ENCODE measurements at places on chromosomes 1 and 21.
A peak's percentile ranks its signal among the peaks of the same experiment; 100 is the strongest.

- DNase-seq, result no peak
Measured at GRCh38 chr1:11790880-11791715, 14.7 kb downstream of the MTHFR start.

- DNase-seq, result no peak
Measured at GRCh38 chr1:22670352-22670975, 17.4 kb downstream of the C1QB start.

GRCh38 chr1:96236156-96236739 lies 485.3 kb upstream of the PTBP2 start:
- no peak for DNase-seq

DNA sequence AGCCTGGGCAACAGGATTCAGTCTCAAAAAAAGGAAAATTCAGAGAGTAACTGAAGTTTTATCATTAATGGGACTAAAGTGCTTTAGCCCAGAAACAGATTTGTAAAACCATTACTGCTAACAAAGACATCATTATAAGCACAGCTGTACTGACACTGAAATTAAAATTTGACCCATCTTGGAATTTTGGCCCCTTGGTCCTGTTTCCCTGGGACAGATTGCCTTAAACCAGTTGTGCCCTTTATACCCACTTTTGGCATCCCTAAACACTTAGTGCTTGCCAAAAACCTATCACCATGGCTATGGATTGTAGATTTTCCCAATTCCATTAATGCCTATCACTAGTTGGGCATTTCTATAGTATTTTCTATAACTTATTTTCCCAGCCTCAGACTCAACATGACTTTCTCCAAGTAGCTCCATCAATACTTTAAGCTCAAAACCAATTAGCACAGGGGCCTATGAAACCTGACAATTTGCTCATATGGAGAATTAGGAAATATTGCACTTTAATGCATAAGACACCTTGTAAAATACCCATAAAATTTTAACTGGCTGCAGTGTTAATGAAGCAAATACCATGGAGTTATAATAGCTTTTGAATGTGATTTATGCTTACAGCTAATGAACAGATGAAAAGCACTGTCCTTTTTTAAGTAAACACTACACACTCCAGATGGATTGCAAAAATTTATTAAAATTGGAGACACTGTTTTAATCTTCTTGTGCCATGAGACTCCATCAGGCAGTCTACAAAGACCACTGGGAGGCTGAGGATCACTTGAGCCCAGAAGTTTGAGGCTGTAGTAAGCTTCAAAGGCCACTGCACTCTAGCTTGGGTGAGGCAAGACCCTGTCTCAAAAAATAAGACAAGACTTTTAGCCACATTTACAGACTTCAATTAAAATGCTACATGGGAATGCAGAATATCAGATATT lies 4.3 kb downstream of the GAS5 start:
- no peak for DNase-seq

GRCh38 chr1:222557148-222557547 lies 9.2 kb upstream of the HHIPL2 start:
- no peak for DNase-seq

- DNase-seq, result peak; percentile 83
Measured at GRCh38 chr1:15578921-15579682, 5.7 kb downstream of the AGMAT start.

DNA sequence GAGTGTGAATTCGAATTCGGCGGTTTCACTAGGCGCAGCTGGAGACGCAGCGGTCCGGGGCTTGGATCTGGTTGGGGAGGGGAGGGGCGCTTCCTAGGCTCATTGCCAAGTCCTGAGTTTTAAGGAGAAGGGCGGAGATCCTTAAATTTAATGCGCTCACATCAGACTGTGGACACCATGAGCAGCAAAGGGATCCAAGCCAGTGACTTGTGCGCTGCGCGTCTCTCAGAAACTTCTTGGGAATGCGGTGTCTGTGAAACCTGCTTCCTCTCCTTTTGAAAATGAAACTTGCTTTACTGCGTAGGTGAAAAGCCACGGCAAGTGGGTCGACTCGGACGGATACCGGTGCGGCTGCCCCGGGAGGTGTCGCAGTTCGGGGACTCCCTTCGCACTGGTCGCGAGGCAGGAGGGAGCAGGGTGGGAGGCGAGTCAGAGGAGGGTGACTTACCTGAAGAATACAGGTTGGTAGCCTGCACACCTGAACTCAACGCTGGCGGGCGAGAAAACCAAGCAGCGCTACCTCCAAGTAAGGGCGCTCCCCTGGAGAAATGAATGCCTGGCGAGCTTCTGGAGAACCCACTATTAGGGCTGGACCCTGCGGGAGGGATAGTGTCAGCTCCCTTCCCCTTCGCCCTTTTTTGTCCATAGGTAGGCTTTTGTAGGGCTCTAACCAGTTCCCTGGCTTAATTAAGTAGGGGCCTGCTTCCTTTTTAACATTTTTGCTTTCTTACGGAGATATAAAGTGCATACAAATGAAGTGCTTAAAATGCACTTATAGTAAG lies 992 bp downstream of the TENT5C start:
- peak; percentile 58 for DNase-seq

- DNase-seq, result no peak
Measured at GRCh38 chr1:156677616-156678596, 699 bp upstream of the NES start.

GRCh38 chr1:40664167-40664537 lies 1.3 kb downstream of the RIMS3 start:
- DNase-seq, result no peak

DNA sequence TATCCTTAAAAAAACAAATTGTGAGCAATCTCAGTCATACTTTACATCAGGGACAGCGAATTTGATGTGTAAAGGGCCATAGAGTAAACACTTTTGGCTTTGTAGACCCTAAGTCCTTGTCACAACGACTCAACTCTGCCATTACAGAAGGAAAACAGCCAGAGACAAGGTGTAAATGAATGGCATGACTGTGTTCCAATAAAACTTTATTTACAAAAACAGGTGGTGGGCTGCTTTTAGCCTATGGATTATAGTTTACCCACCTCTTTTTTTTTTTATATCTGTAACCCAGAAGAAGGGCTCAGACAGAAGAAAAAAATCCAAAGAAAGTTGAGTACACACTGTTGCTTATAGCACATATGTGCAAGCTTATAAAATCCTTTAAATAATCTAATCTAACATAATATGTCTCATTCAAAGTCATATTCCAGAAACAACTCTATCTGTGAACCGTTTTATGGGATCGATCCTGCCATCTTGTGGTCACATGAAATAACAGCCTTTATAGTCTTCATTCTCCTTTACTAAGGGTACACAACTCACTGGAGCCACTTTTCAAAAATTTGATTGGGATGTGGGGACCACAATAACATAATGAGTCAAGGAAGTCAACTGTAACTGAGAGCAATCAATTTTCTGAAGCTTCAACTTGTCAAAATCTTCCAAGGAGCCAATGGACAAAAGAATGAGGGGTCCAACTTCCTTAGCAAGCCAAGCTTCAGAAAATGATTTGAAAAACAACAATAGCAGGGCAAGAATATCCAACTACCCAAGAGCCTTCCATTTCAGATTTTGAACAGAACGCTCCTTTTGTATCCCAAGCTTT lies 142.2 kb upstream of the KRTAP19-8 start:
- no peak for DNase-seq

DNA sequence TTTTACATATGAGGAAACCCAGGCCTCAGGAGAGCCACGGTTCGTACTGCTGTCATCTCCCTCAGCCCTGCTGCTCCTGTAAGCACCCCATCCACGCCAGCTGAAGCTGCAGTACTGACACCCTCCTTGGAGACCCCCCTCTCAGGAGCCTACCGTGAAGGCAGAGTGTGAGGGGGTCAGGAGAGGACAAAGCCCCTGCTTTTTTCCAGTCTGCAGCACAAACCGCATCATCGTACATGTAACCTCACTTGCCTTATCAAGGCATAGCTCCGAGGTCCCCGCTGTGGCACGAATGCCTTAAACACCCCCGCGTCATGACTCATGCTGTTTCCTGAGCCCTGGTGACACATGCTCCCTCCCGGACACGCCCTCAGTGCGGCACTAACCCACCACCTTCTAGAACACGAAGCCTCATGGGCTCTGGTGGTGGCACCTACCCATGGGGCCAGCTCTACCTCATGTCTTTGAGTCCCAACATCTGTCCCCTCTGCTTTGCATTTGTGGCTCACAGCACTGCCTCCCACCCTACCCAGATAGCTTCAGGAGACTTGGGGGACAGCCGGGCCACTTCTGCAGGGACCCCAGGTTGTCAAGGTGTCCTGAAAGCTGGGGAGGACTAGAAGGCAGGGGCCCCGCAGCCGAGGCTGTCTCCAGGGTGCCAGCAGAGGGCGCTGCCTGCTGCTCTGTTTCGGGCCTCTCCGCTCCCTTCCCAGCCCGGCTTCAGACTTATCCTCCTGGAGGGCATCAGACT lies 4.9 kb downstream of the SH3BGRL3 start:
- DNase-seq, result peak; percentile 83

DNA sequence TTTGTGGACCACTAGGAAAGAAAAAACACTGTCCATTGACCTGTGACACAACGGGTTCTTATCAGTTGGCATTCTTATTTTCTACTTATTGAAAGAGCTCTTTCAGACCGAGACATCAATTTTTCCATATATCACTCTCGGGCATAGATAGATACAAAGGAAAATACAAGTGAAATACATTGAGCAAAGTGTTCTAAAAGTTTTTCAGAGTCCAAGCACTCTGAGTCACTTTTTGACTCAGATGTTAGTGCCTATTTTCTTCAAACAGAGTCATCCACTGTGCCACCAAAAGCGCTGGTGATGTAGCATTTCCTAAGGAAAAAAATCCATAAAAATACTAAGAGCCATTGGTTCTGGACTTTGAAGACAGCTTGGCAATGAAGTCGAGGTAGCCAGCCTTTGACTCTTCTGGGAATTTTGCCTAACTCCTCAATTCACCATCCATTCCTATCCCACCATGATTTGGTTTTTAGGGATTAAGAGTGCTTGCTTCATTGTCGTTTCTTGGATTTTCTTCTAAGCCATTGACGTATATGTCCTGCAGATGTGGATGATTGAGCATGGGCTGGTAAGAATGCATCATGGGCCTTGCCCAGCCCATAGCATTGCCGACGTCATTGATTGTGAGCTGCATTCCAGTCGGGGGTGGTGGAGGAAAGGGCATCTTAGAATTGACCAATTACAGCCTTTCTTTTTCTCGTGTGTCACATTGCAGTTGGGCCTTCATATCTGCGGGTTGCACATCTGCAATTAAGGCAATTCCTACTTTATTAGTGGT lies 10.6 kb downstream of the GALNT2 start:
- no peak for DNase-seq

DNA sequence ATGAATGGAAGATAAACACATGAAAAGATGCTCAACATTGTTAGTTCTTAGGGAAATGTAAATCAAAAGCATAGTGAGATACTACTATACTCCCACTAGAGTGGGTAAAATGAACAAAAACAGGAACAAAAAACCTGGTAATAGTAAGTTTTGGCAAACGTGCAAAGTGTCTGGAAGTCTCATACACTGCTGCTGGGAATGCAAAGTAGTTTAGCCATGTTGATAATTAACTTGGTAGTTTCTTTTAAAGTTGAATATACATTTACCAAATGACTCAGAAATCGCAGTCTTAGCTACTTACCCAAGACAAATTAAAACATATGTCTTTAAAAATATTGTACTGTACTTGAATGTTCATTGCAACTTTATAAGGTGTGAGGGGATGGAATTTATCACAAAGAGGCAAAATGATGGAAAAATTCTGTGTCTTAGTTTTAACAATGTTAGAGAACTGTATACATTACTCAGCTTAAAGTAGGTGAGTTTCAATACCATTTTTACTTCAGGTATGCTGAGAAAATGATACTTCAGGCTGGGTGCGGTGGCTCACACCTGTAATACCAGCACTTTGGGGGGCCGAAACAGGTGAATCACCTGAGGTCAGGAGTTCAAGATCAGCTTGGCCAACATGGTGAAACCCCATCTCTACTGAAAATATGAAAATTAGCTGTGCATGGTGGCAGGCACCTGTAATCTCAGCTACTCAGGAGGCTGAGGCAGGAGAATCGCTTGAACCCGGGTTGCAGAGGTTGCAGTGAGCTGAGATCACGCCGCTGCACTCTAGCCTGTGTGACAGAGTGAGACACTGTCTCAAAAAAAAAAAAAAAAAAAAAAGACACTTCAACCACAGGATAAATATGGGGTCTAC lies 102.3 kb downstream of the PDE4B start:
- DNase-seq, result no peak

DNA sequence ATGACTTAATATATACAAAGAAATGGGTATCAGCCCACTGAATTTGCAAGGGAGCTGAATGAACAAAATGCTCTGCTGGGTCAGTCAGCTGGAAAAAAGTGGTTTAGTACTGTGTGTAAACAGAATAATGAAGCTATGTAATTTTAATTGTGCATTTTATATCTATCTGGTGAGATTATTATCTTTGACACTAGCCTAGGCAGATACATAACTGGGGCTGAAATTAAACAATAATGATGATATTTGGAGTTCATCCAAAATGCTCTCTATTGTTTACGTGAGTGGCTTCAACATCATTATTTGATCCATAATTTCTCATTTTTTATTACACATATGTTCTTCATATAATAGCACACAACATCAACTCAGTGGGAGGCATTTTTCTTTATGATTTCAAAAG lies 208.5 kb upstream of the SNX7 start:
- DNase-seq, result no peak

DNA sequence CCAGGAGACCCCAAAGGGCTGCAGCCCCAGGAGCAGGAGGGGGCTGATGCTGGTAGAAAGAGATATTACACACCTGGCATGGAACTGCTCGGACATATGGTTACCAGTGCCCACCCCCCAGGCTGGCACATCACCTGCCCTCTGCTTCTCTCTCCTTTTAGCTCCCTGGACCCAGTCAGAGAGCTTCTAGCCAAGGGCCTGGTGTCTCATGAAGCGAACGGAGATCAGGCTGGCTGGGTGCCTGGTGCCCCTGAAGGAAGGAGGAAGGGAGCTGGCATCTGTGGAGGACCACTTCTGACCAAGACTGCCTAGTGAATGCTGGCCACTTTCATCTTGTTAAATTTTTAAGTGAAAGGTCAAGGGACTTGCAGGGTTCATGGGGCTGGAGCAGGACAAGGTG lies 53.1 kb downstream of the FOXO6 start:
- DNase-seq, result no peak

- peak; percentile 22 for DNase-seq
Measured at GRCh38 chr1:236685917-236686814, at the start of gene ACTN2. Gene ACTN2, plus strand, starts transcription at chr1:236686499. Its CDS starts 175 bp downstream, at chr1:236686674.

GRCh38 chr1:246679794-246680177 lies 44.4 kb upstream of the SCCPDH start:
- DNase-seq, result no peak

GRCh38 chr1:192808163-192808517 lies 699 bp upstream of the RGS2 start:
- peak; percentile 8 for DNase-seq

DNA sequence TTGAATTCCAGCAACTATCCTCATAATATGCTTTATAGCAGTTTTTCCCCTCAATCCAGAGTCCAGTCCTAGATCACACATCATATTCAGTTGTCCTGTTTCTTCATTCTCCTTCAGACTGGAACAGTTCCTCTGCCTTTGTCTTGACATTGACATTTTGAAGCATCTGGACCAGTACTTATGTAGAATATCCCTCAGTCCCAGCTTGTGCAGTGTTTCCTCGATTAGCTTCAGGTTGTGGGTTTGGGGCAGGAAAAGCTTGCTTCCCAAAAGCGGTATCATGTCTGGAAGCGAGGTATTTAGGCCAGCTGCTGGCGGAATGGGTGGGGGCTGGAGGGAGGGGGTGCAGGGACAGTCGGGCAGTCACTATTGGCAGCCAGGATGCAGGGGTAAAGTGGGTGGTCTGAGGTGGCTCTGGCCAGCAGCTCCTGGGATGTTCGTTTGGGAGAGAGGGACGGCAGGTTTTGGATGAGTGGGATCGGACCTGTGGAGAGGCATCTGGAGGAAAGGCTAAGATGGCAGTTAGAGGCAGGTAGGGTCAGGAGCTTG lies 6.5 kb downstream of the THEMIS2 start:
- DNase-seq, result no peak

All from naive thymus-derived CD4-positive, alpha-beta T cell (primary cell).